ENCODE measurements at places on chromosomes 4 and X. TPM values are rescaled to one million over a fixed set of nuclear protein-coding genes. Genes with fewer than 3 reads are reported as not detected.

RPS6KA3 gene
- 40.4 TPM for total RNA-seq

SEC24D gene
- total RNA-seq, result 23.7 TPM

DNA sequence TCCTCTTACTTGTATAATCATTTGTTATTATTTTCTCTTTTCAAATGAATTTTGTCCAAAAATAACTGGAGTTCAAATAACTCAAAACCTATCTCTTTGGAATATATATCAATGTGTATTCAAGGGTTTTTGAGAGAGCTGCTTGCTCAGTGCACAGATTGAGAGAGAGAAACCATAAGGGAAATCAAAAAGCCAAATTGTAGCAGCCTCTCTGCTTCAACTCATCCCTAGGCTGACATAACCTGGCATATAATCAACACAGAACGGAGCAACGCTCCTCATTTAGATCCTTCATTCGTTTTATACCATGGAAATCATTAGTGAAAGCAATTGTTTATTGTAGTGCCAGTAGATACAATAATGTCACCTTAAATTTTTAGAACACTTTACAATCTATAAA, 1.8 kb upstream of the GPM6A start:
- DNase-seq, result no peak

DNA sequence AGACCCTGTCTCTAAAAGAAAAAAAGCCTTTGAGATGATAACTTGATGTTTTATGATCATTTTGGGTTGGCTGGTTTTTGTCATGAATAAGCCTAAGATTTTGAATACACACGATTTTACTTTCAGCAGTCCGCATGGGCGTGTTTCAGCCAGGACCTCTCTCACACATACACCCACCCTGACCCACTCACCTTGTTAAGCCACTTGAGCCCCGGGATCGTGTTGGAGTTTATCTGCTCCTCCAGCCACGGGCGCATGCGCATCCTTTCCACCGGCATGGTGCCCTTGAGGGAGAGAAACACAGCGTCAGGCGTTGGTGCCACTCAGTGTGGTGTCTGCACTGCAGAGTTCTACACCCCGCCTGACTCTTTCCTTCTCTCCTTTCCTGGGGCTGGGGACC, 45.6 kb downstream of the IRF2 start:
- DNase-seq, result no peak

ADH1A gene
- not detected for total RNA-seq

- DNase-seq, result no peak
Observed at GRCh38 chrX:149453906-149454822, 50.9 kb downstream of the IDS start.

RNF150 gene
- 69.2 TPM for total RNA-seq

SPATA4 gene
- total RNA-seq, result 0.22 TPM

GRCh38 chrX:85215946-85216345, 27.6 kb downstream of the SATL1 start:
- DNase-seq, result no peak

AKAP14 gene
- not detected for total RNA-seq

DNA sequence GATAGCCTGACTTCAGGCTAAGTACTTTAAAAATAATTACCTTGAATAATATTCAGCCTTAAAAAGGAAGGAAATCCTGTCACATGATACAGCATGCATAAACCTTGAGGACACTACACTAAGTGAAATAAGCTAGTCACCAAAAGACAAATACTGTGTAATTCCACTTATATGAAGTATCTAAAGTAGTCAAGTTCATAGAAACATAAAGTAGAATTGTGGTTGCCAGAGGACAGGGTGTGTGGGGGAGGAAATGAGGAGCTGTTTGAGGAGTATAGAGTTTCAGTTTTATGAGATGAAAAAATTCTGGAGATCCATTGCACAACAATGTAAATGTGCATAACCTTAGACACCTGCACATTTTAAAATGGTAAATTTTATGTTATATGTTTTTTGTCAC, 5.6 kb upstream of the STPG2 start:
- DNase-seq, result no peak
